ENCODE measurements at places on chromosomes 7 and 10.

GRCh38 chr10:96619120-96619519, 32.3 kb upstream of the TM9SF3 start:
- DNase-seq = no peak

DNA sequence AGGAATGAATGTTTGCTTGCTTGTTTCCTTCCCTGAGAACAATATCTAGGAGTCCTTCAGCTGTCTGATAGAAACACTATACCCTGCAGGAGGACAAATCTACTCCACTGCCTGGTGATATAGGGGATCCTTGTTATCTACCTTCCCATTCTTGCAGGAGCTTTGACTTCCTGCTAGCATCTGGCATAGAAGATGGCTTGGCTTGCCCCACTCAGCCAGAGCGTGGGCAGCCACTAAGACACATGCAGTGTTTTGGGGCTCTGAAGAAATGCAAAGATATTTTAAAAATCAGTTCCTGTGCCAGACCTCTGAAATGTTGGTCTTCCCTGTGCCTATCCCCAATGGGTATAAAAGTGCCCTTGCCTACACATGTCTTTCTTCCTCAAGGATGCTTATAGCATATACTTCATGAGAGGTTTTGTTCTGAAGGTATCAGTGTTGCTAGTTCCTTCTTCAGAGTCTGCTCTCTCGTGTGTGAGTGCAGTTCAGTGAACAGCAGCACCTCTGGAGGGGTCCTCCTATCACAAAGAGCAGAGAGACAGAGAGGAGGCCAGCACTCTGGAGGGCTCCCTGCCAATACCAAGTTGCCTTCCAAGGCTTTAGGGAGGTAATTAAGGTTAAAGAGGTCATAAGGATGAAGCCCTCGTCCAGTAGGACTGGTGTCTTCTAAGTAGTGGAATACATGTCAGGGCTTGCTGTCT, 149.1 kb upstream of the CALCR start:
- DNase-seq = no peak

GRCh38 chr10:47374611-47375536, 9.2 kb downstream of the ZNF488 start:
- no peak for DNase-seq

DNA sequence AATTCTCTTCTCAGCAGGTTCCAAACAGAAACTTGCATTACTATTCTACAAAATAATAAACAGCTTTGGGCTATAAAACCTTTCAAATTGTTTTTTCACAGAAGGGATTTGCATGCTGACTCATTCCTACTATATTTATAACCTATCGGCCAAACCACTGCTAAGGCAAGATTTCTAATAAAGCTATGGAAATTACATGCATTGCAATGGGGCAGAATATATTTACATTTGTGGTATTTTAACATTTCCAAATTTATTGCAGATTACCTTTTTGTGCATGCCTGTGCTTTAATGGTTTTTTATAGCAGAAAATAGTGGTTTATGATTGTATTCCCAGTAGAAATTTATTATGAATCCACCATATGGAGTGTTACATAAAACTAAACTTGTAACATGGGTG, 69.0 kb upstream of the NPVF start:
- peak; percentile 24 for DNase-seq

DNA sequence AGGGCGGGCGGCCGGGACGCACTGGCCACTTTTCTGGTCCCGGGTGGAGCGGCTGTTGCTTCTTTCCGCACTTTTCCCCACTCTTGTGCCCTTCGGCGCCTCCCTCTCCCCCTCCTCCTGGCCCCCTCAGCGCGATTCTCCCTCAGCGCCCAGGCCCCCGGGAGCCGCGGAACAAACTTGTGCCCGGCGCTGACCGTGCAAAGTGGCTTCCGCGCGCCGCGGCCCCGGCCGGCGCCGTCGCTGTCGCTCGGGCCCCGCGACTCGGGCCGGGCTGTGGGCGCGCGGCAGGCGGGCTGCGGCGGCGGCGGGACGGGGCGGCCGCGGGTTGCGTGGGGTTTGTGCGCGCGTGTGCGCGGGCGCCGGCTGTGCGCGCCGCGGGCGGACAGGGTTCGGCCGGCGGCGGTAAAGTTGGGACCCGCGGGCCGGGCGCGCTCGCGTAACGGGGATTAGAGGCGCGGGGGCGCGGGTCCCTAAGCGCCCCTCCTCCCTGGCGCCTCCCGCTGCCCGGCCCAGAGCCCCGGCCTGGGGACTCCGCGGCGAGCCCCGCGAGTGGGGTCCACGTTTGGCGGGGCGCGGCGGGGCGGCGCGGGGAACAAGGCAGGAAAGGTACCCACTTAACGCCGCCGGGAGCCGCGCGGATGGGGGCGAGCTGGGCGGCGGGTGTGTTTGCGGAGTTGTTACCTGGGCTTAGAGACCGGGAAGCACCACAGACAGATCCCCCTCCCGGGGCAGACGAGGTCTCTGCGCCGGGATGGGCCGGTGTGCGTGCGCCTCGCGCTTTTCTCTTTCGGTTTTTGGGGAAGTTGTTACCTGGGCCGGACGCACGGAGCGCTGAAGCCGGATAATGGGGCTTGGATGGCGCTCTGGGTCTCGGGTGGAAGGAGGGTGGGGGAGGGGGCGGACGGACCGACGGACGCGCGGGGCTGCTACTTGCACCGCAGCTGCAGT, 860 bp downstream of the ZEB1 start:
- no peak for DNase-seq

- no peak for DNase-seq
Observed at GRCh38 chr7:11969643-11970042, 137.6 kb upstream of the THSD7A start.

GRCh38 chr10:44755481-44755880, 155.7 kb upstream of the TMEM72 start:
- DNase-seq = no peak

DNA sequence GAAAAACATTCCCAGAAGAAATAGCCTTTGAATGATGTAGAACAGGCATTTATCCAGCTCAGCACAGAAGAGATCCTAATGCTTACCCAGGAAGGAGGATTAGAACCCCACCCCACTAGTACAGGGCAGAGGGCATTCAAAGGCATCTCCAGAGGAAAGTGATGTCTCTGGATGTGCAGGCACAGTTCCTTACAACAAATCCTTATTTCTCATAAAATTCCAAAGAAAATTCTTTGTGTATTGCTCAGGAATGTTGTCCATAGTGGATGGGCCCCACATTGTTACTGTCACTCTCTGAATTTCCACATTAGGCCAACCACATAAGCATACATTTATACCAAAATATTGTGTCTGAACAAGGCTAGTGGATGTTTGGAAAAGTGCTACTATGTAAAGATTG, 243.0 kb downstream of the ADRA2A start:
- DNase-seq = no peak

- no peak for DNase-seq
Observed at GRCh38 chr10:34476608-34477007, 338.5 kb downstream of the PARD3 start.

GRCh38 chr10:116136261-116136660, 136.7 kb downstream of the GFRA1 start:
- DNase-seq = no peak

DNA sequence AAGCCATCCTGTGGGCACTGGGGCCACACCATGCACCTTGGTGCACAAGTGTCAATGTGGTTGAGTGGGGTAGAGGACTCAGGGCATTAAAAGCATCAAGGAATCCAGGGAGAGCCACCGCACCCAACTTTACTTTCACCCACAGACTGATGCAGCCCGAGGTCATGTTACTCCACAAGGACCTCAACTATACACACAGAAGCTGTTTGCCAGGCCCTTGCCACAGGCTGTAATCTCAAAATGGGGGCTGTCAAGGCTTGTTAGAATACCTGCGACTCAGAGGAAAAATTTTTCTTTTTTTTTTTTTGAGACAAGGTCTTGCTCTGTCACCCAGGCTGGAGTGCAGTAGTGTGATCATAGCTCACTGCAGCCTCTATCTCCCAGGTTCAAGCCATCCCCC, 26.5 kb upstream of the KCTD7 start:
- DNase-seq = no peak

GRCh38 chr10:100886091-100886490, 26.7 kb upstream of the SLF2 start:
- no peak for DNase-seq

All from skin of body (tissue), 3 donors.